ENCODE measurements at places on chromosomes 3 and 15.
A peak's percentile ranks its signal among the peaks of the same experiment; 100 is the strongest.

DNA sequence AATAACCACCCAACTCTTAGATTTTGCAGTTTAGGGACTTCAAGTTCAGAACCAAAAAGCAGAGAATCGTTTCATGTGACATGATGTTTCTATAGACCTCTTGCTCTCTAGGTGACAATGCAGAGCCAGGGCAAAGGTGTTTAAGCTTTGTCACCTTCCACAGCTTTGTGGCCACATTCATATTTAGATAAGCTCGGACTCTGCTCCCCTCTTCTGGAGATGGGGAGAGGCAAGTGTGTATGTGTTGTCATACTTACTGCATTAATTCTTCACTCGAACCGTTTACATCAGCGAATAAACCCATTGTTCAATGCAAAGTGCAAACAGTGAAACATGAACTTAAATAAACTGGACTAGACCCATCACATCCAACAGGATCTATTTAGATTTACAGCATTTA is 33.2 kb downstream of the ST3GAL6 start:
- DNase-seq, result no peak

- no peak for DNase-seq
These were observed 322.8 kb downstream of the NEK10 start for GRCh38 chr3:27046351-27046750.

- no peak for DNase-seq
These were observed 75.7 kb upstream of the SLC4A7 start for GRCh38 chr3:27559835-27560234.

DNA sequence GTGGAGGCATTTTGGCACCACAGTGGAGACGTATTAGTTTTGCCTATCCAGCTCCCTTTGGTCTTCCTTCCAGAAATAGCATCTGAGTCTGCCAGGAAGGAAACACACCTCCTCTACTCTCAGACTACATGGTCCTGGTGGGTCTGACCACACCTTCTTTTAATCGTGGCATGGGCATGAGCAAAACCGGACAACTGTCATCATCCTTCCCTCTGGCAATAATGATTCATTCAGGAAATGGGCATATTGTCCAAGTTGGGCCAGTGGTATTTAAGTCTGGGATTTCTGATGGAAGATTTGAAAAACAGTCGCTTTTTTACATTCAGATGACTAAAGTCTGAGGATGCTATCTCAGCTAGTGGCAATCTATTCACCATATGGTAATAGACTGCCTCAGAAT is 601.0 kb upstream of the ADAMTS9 start:
- DNase-seq, result no peak

GRCh38 chr3:8517487-8517886 is 15.9 kb downstream of the LMCD1 start:
- DNase-seq, result no peak

GRCh38 chr3:71307991-71308697 is 275.4 kb downstream of the FOXP1 start:
- peak; percentile 16 for DNase-seq

DNA sequence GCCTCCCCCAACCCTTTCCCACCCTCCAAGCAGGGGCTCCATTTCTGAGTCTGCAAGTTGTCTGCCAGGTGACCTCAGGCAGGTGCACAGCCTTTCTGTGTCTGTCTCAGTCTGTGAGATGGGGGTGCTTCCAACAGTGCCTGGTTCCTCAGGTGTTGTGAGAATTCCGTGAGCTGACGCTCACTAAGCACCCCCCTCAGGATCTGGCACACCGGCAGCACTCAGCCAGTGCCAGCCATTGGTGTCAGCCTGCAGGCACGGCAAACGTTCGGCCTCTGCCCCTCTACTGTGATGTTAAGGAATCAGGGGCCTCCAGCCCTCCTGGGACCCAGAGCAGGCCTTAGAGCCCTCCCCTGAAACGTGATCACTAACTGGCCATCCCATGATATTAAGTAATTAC is 2.4 kb downstream of the KLF15 start:
- DNase-seq, result no peak

- DNase-seq, result no peak
These were observed 326.6 kb upstream of the ALCAM start for GRCh38 chr3:105040026-105040622.

DNA sequence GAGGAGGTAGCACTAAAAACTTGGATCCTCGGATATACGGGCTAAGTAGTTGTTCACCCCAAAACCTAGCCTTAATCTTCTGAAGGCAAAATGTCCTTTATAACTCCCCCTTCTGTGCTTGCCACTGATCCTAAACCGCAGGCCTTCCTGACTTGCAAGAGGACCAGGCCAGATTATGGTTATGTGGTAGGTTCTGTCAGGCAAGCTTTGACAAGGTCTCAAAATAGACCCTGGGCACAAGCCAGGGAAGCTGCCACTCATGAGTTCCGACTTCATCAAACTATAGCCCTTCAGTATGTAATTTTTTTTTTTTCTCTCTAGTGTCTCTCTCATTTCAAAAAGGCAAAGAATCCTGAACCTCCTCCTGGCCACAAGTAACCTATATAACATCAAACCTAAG is 3.2 kb downstream of the LRRFIP2 start:
- DNase-seq, result no peak

- DNase-seq, result no peak
These were observed 28.5 kb upstream of the CLASP2 start for GRCh38 chr3:33746416-33747116.

DNA sequence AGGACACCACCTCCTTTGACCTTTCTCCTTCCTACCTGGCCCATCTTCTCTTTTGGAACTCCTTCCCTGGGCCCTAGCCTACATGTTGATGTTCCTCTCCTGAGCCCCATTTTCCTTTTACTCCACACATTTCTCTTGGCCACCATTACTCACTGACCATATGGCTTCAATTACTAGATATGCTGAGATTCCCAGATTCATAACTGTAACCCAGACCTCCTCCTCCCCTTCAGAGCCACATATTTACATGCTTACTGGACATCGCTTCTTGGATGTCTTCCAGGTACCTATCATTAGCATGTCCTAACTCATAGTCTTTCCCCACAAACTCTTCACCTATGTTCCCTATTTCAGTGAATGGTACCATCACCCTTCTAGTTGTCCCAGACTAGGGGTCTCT is 24.4 kb upstream of the TRIM59 start:
- DNase-seq, result no peak

DNA sequence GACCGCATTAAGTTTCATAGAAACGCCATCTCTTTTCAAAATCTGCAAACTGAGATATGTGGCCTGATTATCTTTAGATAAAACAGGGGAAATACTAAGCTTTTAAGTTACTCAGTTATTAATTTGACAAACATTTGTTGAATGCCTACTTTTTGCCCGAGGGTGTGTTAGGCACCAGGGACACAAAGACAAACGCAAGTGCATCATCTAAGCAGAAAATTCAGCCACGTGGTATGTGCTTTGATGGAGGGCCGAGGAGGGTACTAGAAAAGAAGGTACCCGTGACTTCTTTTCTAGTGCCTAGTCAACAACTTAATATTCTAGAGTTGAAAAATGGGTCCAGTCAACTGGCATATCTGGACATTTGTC is 594.3 kb downstream of the MAGI1 start:
- no peak for DNase-seq

GRCh38 chr15:23648920-23649515 is 1.4 kb upstream of the MAGEL2 start:
- peak; percentile 11 for DNase-seq

DNA sequence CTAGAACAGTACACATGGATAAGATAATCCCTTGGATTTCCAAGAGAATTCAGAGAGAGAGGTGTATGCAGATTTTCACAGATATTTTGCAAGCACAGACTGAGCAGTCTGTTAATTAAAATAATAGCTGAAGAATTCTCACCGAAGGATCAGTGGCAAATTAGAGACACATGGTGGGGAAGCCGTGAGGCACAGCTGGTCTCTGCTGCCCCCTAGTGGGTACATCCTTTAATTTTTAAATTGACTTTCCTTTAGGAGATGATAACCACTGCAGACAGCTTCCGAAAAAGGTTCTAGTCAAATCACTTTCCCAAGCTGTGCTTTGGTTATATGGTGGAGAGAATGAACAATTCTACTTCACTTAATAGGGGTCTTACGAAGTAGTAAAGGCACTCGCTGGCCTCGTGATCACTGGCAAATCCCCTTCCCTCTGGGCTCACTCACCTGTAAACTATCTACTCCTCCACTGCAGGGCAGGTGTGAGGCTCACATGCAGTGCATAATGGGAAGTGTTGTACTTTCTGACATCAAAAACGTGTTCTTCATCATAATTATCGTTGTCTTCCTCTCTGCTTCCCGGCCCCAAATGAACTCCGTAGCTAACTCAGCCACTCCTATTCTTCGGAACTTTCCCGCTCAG is 19.5 kb downstream of the MESD start:
- DNase-seq, result peak; percentile 19

DNA sequence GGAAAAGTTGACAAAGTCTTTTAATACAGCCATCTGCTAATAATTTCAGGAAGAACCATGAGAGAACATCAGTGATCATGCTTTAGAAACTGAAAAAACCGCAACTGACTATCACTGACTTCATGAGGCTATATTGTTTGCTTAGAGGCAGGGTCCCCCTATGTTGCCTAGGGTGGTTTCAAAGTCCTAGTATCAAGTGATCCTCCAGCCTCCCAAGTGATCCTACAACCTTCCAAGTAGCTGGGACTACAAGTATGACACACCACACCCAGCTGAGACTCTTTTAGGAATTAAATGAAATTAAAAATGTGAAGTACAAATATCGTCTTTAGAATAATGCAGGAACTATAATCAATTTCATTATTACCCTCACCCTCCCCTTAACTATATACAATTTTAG is 58.3 kb upstream of the CSPG5 start:
- DNase-seq, result no peak

DNA sequence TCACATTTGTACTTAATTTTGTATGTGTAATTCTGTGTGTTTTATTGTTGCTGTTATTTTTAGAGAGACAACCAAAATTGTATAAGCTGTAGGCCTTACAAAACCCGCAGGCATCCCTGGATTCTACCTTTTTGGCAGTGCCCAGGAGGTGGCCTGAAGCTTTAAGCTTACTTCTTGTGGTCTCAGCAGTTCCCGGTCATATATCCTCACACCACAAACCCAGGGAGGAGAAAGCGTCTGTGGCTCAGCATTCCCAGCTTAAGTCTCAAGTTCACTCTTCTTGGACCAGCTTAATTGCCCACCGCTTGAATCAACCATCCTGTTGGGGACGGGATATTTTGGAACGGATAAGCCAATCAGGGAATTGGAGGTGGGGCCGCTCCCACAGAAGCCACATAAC is 36.7 kb downstream of the C2CD4A start:
- DNase-seq, result no peak

GRCh38 chr15:85988741-85989140 is 90.9 kb upstream of the AGBL1 start:
- no peak for DNase-seq

GRCh38 chr3:104101736-104102135 is 1265.0 kb upstream of the ALCAM start:
- no peak for DNase-seq

GRCh38 chr3:184443831-184444230 is 64.0 kb downstream of the CHRD start:
- no peak for DNase-seq

DNA sequence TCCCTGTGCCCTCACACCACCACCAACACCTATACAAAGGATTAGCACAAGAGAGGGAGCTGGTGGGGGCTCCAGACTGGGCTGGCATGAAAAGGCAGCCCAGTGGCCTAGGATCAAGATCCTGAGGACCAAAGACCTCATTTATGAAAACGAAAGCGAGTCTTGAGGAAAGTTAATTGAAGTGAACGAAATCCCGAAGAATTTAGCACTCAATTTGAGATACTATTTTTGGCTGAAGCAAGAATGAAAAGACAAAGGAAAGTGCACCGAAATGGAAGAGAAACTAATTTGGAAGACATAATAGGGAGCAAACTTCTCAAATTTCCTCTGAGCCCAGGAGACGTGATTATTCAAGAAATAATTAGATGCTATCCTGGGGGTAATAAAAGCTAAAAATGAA is 68.7 kb upstream of the SLC6A11 start:
- DNase-seq, result no peak

DNA sequence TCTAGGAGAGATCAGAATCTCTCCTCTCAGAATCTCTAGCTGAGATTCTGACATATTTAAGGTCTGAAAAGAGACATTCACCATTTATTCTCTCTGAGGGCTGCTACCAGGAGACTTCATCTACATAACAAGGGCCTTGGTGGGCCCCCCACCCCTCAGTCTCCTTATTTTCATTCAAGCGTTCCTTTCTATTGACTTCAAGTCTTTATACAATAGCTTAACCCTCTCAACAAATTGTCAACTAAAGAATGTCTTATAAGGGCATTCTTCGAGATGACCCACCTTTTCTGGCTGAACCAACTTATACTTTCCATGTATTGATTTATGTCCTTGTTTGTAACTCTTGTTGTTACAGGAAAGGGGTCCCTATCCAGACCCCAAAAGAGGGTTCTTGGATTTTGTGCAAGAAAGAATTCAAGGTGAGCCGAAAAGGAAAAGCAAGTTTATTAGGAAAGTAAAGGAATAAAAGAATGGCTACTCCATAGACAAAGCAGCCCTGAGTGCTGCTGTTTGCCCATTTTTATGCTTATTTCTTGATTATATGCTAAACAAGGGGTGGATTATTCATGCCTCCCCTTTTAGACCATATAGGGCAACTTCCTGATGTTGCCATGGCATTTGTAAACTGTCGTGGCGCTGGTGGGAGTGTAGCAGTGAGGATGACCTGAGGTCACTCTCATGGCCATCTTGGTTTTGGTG is 209.5 kb upstream of the ALCAM start:
- DNase-seq, result no peak

- no peak for DNase-seq
These were observed 95.2 kb upstream of the PLCL2 start for GRCh38 chr3:16789344-16790120.

DNA sequence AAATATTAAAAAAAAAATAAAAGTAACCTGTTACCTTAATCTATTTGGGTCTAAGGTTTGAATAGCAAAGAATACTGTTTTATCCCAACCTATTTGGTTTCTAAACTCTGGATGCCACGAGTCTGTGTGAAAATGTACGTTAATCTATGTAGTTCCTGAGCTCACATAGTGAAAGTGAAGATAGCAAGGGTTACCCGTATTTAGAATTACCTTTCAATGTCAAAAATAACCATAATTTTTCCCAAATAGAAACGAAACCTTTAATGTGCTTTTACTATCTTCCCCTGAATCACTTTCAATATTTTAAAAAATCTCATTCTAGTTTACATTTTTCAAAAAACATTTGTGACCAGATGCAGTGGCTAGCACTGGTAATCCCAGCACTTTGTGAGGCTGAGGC is 5.8 kb upstream of the USP50 start:
- DNase-seq, result no peak

GRCh38 chr15:42461261-42461660 is 29.7 kb downstream of the ZNF106 start:
- DNase-seq, result no peak
